Temporal lobe (tissue), 4 donors: ENCODE measurements at places on chromosomes 16 and 17. TPM values are rescaled to one million over a fixed set of nuclear protein-coding genes. Genes with fewer than 3 reads are reported as not detected.

Gene CASKIN1
- 20.9 TPM for total RNA-seq

Gene KRT20
- 0.25 TPM for total RNA-seq

Gene MFAP4
- total RNA-seq, result 2.0 TPM

Gene NGFR
- 3.0 TPM for total RNA-seq

Gene RPH3AL
- total RNA-seq, result 5.4 TPM

Gene CACNG5
- 0.98 TPM for total RNA-seq

Gene NEUROD2
- 74.5 TPM for total RNA-seq

Gene CRHR1
- total RNA-seq, result 37.6 TPM

Gene MPO
- total RNA-seq, result 2.5 TPM

Gene C17orf67
- total RNA-seq, result 2.0 TPM

Gene SEPTIN12
- total RNA-seq, result not detected

Gene KRTAP2-3
- not detected for total RNA-seq

Gene PLD6
- total RNA-seq, result 5.4 TPM

Gene TRPV2
- 0.98 TPM for total RNA-seq

Gene RNF157
- 23.1 TPM for total RNA-seq

Gene CBX8
- 4.9 TPM for total RNA-seq

Gene HSD11B2
- not detected for total RNA-seq

Gene SKAP1
- total RNA-seq, result 0.49 TPM
